ENCODE measurements at places on chromosomes 1 and 21.

DNA sequence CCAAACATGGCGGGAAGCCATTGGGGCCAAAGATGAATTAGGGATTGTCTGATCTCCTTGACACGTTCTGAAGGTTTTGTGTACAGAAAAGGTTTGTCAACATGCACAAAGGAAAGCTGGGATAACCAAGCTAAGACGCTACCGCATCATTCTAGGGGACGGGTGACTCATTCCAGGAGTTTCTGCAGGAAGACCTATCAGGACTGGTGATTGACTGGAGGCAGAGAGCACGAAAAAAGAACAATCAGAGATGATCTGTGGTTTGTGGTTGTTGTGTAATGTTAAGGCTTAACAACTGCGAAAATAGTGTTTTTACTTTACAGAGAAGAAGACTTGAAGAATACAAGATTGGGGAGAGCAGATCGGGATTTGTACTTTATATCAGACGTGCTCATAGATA, 22.2 kb upstream of the ERG start:
- no peak for DNase-seq

GRCh38 chr1:196078691-196079090, 529.5 kb downstream of the KCNT2 start:
- no peak for DNase-seq

- no peak for DNase-seq
These were observed 117.1 kb downstream of the OSBPL9 start for GRCh38 chr1:51733793-51734522.

DNA sequence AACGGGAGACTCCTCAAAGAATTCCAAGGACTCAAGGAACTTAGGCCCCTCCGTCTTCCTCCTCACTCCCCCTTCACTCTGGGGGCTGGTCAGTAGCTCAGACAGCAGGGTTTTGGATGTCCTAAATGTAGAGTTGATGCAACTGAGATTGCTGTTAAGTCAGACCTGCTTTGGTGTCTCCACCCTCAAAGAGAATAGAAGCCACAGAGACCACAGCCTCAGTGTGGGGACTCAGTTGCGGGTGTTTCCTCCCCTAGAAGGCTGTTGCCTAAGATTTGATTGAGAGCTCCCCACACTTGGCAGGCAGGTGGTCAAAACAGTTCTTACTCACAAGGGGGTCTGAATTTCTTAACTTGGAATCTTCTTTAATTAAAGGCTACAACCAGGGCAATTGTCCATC, 7.6 kb downstream of the MAN1C1 start:
- no peak for DNase-seq

- DNase-seq: no peak
These were observed 58.5 kb upstream of the MORC3 start for GRCh38 chr21:36261459-36261858.

DNA sequence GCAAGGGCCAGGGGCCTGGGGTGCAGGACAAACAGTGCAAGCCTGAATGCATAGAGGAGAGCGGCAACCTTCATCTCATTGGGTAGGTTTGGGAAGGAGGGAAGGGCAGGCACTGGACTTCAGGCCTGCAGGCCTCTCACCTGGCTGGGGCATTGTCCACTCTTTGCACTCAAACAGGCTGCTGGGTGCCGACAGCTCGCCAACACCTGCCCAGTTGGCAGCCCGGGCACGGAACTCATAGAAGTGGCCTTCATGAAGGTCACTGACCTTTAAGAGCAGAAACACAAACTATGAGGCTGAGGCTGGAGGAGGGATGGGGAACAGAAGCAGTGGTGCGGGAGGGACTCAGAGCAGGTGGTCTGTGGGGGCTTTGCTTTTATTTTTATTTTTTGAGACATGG, 30.7 kb downstream of the MYOM3 start:
- DNase-seq: no peak

GRCh38 chr1:160971618-160972056, 17.0 kb upstream of the ITLN2 start:
- peak; percentile 91 for DNase-seq

- no peak for DNase-seq
These were observed 142.5 kb upstream of the FGGY start for GRCh38 chr1:59154401-59154800.

DNA sequence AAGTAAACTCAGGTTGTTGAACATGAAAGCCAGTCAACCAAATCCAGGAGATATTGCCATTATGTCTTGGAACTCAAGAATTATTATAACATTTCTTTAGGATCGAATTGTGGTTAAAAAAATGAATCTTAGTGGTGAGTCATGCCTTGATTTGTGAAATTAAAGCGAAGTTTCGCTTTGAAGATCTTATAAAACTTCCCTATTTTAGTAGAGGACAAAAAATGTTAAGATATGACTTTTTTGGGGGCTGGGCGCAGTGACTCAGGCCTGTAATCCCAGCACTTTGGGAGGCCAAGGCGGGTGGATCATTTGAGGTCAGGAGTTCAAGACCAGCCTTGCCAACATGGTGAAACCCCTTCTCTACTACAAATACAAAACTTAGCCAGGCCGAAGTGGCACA, 39.5 kb upstream of the PTBP2 start:
- DNase-seq: no peak

DNA sequence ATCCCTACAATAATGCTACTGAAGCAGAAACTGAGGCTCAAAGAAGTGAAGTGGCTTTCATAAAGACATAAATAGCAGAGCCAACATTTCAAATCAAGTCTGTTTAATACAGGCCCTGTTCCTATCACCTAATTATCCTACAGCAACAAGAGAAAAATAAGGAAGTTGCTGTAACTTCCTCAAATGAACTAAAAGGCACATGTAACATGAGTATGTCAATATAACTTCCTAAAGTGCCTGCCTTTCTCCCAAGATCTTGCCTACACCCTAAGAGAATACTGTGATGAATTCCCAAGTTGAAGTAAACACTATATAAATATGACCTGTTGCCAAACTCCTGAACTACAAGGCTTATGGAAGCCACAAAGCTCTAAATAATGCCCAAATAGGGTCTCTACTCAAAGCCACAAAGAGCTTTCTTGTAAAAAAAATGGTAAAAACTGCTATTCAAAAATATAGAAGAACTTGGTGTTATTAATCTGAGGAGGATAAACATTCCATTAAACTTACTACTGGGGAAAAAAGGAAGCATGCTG, 8.6 kb downstream of the BEND5 start:
- no peak for DNase-seq

DNA sequence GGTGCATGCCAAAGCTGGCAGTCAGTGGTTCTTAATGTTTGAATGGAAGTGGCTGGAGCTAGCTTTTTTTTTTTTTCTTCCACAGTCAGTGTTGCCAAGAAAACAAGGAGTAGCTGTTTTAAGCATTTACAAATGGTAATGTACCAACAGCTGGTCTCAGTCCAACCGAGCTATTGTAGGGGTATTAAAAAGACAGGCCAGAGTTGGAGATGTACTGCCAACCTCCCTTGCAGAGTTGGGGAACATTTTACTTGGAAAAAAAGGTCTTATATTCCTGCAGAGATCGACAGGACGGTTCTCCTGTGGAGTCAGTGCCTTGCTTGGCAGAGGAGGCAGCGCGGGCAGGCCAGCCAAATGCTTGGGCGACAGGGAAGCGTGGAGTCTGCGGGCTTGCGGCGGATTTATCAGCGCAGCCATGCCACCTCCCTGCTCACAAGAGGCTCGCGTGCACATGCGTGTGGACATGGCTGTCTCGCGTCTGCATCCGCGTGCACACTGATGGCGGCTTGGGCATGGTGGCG, 338.1 kb downstream of the RPS6KC1 start:
- DNase-seq: no peak

- DNase-seq: no peak
These were observed 12.9 kb upstream of the BCL10 start for GRCh38 chr1:85289207-85289847.

GRCh38 chr1:164558461-164559341, at the start of gene PBX1:
Gene PBX1, plus strand, starts transcription at chr1:164559184.
- DNase-seq: peak; percentile 100

GRCh38 chr1:177824508-177824982, 145.3 kb downstream of the SEC16B start:
- no peak for DNase-seq

GRCh38 chr1:236495467-236496112, 28.2 kb upstream of the LGALS8 start:
- DNase-seq: peak; percentile 67

- DNase-seq: no peak
These were observed 88.4 kb upstream of the COL6A1 start for GRCh38 chr21:45892916-45893739.

GRCh38 chr1:36160949-36161485, 5.1 kb downstream of the MAP7D1 start:
- no peak for DNase-seq

- no peak for DNase-seq
These were observed at the start of gene INAVA for GRCh38 chr1:200894712-200895442. Gene INAVA, plus strand, starts transcription at chr1:200894900. Its CDS starts 3,501 bp downstream, at chr1:200898401.

DNA sequence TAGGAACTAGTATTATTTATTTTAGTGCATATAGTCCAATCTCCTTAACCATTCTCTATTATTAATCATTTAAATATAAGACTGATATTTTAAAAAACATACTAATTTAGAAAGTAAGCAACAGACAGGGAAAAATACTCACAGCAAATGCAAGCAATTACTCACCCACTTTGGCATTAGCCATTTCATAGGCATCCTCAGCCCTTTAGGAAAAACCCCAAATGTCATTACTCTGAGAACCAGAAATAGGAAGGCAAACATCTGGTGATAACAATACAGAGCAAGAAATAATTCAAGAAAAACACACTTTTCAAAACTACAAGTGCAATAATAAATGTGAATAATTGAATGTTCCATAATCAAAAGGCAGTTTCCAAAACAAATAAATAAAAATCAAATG, 545.1 kb downstream of the PLPP3 start:
- no peak for DNase-seq

DNA sequence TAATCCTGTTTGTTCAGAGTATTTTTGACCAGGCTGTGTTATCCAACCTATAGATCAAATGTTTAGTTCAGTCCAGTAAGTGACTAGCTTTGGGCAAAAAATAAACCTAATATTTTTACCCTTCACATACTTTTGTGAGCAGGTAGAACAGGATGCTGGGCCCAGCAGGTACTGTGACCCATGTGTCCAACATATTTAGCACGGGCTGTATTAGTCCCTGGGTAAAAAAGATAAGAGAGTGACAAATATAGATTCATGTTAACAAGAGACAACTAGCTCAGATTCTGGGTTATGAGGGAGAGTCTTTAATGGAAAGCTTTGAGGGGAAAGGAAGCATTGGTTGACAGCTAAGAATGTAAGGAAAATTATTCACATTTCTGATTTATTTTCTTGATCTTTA, 43.1 kb downstream of the OLFM3 start:
- no peak for DNase-seq

DNA sequence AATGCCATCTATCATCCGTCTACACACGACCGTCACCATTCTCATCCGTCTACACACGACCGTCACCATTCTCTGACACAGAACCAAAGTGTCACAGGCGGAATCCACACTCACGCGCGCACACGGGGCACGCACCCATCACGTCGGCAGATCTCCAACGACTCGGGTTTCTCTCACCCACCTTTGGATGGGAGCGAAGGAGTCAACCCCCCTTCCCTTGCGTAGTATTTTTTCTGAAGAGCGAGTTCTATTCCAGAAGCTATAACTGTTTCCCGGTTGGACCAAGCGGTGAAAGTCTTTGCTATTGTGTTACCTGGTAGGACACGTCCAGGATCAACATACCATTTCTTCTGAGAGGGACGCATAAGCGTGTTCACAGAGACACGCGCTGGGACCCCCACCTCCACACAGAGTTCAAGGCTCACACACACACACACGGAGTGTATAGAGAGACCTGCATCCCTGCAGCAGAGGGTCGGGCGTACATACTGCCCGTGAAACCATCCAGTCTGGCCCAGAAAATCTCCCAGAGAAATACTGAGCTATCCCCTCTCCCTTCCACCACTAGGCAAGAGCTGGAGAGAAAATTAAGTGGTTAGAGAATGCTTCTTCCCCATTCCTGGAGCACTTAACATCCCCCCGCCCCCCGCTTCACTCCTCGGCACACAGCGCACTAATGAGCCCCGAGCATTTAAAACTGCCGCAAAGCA, 741 bp downstream of the DUSP10 start:
- no peak for DNase-seq

GRCh38 chr1:22041505-22041904, 11.0 kb upstream of the CDC42 start:
- DNase-seq: no peak

GRCh38 chr21:31124010-31124409, 85.7 kb upstream of the KRTAP19-8 start:
- peak; percentile 34 for DNase-seq

DNA sequence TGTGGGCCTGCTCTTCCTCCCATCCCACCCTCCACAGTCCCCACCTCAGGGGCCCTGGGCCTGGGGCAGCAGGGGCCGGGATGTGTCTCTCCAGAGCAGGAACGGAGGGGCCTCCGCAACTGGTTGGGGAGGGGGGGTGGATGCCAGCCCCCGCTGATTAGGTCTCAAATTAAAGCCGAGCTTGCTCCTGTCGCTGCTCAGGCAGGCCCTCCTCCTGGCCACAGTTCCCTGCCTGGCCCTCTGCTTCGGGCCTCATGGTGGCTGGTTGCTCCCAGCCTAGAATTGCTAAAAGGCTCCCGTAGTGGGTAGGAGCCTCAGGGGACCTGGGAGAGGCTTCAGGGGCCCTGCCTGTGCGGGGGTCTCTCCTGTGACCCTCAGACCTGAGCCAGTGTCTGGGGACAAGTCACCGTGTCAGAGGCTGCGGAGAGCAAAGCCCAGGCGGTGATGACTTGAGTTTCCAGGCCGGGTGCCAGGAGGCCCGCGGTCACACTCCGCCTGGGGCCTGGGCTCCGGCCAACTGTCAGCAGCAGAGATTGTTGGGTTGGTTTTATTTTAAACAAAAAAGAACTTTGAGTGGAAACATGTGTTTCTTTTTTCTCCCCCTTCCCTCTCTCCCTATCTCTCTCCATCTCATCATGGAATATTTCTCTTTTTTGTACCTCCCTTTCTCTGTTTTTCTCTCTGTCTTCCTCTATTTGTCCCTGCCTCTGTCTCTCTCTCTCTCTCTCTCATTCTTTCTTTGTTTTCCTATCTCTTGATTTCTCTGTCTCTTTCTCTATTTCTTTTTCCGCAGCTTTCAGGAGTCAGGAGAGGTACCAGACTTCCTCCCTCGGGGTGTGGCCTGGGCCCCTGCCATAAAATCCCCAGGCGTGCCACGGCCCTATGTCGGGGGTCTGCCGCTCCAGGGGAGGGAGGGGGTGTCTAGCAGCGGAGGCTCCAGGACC, 20.0 kb upstream of the EPHA2 start:
- no peak for DNase-seq

DNA sequence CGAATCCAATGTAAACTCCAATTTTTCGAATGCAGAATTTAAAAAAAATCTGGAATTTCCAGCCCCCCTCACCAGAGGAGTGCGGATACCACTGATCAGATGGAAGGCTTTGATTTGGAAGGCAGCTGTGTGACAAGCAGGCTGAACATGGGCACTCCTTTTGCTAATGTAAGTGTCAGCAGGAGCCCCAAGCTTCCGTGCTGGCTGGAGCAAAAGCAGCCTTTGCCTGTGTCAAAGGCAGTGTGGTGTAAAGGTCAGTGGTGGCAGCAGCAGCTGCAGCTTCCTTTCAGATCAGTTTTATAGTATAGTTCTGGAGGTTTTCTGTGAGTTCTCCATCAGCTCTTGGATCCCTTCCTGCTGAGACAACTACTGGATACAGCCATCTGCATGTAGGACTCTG, 259.9 kb downstream of the CTH start:
- DNase-seq: no peak

- DNase-seq: no peak
These were observed 5.5 kb downstream of the SIM2 start for GRCh38 chr21:36704281-36704957.

All from NCI-H526 (cell line).